ENCODE measurements at places on chromosomes 16 and 17.

- DNase-seq = no peak
Observed at GRCh38 chr16:6510261-6510660, 822.4 kb upstream of the RBFOX1 start.

DNA sequence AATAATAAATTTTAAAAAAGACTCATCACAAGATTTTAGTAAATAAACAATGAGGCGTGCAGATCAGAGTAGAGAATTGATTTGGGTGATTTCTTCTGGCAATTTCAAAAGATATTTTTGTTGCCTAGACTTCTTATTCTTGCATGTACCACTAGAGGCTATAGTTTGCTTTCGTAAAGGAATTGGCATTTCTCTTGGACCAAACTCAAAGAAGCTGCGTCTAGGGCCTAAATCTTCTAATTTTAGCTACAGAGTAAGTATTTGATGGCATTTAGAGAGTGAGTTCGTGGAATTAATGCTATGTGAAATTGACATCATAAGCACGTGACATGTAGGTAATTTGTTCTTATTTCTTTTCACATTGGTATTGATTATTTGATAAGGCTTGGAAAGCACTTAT, 24.4 kb upstream of the ABCC11 start:
- DNase-seq = no peak

DNA sequence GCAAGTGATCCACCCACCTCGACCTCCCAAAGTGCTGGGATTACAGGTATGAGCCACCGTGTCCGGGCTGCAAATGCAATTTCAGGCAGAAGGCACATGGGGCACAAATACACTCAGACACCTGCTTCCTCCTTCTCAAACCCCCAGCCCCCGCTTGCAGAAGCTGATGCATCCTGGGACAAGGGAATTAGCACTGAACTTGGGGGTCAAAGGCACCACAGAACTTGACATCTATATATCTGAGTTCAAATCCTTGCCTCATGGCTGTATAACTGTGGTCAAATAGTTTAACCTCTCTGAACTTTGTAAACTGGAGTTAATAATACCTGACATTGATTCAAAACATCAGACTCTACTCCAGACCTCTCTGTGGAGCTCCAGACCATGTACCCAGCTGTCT, 4.1 kb upstream of the ARL5C start:
- DNase-seq = no peak

- no peak for DNase-seq
Observed at GRCh38 chr17:45868276-45868675, 23.6 kb downstream of the SPPL2C start.

GRCh38 chr17:68143425-68143824, 104.4 kb upstream of the AMZ2 start:
- no peak for DNase-seq

DNA sequence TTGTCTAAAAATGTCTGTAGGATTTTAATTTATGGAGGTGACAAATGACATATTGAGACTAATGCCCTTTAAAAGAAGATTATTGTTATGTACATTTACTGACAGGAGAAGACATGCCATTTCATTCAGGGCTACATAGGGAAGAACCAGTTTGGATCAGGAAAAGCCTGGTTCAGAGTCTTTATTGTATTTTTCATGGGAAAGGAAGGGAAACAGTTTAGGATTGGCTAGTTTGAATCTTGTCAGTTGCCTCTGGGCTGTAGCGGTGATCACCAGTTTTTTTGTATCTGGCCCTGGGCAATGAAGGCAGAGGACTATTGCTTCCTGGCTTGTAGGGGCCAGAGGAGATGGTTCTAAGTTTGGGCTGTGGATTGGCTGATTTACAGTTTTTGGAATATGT, 31.8 kb downstream of the NSRP1 start:
- no peak for DNase-seq

DNA sequence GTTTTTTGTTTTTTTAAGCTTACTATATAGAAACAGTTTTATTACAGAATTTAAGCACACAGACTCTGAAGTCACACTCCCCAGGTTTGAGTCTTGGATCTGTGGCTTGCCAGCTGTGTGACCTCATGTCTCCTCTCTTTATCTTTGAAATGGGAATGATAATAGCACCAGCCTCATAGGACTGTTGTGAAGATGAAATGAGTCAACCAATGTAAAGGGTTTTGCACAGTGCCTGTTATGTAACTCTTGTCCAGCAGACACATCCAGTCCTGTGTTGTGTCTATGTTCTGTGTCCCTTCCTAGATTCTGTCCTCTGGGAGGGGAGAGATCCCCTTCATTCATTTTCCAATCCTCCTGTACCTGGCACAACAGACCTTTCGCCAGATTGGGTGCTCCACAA, 3.1 kb upstream of the CPD start:
- DNase-seq = no peak

DNA sequence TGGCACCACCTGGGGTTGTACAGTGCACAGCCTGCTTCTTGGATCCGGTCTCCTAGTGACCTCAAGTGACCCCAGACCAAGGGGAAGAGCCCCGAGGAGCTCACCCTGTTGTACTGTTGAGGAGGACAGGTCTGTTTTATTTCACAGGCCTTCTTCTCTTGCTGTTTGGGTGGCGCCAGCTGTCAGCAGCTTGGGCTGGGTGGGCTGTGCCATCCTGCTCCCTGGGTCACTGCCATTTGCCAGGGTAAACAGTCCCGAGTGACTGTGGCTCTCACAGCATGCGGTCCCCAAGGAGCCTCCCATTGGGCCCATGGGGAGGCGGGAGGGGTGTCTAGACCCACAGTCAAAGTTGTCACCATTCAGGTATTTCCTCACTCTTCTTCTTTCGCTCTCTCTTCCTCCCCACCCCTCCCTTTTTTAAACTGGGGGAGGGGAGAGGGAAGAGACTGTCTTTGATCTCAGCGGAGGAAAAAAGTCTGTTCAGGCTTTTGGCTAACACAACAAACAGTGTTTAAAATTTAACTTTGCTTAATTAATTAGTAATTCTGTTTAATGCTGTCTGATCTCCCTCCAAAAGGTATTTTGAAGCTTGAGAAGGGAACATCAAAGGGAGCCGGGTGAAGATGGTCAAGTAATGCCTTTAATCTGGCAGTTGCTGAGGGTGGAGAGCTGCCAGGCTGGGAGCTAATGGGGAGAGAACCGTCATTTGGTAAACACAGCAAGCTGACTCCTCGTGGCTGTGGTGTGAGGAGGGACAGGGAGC, 64.0 kb downstream of the SNX20 start:
- DNase-seq = no peak

- peak; percentile 27 for DNase-seq
Observed at GRCh38 chr17:32876417-32877163, at the start of gene MYO1D. Gene MYO1D, minus strand, starts transcription at chr17:32877124. Its CDS starts 252 bp downstream, at chr17:32876872.

DNA sequence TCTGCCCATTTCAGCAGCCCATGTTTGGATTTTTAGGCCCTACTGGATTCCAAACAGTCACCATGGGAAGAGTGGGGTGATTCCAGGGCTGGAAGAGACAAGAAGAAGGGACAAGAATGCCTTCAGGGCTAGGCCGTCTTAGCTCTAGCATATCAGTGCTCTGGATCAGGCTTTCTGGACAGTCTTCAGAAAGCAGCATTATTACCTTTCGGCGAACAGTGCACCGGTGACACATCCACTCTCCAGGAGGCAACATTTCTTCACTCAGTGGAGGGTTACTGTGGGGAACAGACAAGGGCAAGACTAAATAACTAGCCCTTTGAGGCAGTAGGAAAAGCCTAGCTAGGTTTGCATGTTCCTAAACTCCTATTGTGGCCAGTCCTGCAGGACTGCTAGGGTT, 23.9 kb upstream of the DHRS13 start:
- no peak for DNase-seq

DNA sequence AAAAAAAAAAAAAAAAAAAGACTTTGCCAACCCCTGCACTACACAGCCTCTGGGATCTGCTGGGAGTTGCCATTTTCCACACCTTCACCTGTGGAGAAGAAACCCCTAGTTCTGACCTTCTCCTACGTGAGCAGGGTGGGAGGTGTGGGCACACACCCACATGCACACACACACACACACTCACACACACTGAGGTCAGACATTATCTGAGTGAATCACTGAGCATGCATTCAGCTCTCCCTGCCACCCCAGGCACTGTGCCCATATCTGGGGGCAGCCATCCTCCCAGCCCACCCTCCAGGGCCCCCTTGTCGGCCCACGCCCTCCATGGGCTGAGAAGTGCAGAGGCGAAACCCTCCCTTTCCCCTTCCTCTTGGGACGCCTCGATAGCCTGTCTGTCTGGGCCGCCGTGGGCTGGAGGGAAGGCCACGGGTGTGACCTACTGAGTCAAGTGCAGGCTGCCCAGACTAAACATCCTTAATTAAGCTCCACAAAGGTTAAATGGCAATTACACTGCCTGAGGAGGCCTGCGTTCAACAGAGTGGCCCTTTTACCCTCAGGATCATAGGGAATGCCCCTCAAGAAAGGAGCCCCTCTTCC, 143.8 kb downstream of the C16orf95 start:
- DNase-seq = no peak
